ENCODE measurements at places on chromosomes 7 and 10.

- peak; percentile 59 for DNase-seq
Observed at GRCh38 chr10:97714401-97715258, 1.1 kb downstream of the MARVELD1 start.

DNA sequence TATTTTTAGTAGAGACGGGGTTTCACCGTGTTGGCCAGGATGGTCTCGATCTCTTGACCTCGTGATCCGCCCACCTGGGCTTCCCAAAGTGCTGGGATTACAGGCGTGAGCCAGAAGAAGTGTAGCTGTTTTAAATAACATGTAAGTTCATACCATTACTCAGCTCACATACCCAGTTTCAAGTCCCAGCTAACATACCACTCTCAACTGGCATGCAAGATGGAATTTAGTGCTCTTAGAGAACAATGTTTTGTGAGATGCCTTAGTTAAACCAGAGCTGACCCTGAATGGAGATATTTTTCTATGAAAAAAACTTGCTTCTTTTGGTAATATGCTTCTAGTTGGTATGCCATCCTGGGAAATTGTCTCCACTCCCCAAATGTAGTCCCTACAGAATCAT, 37.3 kb downstream of the HBP1 start:
- DNase-seq, result no peak

DNA sequence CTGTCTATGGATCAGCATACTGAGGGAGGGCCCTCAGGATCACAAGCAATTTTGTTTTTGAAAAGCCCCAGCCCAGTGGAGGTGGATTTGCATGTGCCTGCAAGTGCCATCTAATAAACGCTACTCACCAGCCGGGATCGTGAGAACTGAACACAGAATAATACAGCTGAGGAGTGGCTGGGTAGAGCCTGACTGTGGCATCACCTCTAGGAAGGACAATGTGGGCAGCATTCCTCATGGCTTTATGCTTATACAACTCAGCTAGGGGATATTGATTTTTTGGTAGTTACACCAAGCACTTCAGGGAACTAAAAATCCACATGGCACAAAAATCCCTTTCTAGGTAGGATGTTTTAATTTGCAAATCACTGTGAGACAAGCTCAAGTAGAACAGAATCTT, 72.7 kb upstream of the PALS2 start:
- DNase-seq, result no peak

GRCh38 chr7:103934508-103934907, 55.0 kb downstream of the RELN start:
- DNase-seq, result no peak

- no peak for DNase-seq
Observed at GRCh38 chr10:71734797-71735196, 15.2 kb upstream of the C10orf105 start.

GRCh38 chr10:129078346-129078745, 388.7 kb upstream of the MGMT start:
- no peak for DNase-seq

DNA sequence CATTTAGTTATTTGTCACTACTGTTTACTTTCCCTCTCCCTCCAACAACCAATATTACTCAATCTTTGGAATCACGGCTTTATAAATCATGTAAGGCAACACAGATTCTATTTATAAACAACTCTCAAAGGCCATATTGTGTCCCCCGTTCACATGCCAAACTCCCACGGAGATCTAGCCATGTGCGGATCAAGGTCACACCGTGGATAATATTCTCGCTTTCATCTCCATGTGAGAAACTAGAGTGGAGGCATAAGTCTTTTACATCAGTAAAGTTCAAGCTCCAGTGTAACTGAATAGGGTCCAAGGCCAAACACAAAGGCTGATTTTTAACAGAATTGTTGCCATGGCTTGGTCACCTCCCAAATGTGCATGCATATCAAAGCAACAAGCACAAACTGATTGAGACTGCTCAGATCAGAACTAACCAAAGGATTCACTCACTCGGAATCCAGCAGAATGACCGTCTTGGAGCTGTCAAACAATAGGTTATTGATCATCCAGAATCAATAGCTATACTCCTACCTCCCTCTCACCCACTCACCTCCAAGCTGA, 569.5 kb upstream of the LRRN3 start:
- DNase-seq, result no peak

DNA sequence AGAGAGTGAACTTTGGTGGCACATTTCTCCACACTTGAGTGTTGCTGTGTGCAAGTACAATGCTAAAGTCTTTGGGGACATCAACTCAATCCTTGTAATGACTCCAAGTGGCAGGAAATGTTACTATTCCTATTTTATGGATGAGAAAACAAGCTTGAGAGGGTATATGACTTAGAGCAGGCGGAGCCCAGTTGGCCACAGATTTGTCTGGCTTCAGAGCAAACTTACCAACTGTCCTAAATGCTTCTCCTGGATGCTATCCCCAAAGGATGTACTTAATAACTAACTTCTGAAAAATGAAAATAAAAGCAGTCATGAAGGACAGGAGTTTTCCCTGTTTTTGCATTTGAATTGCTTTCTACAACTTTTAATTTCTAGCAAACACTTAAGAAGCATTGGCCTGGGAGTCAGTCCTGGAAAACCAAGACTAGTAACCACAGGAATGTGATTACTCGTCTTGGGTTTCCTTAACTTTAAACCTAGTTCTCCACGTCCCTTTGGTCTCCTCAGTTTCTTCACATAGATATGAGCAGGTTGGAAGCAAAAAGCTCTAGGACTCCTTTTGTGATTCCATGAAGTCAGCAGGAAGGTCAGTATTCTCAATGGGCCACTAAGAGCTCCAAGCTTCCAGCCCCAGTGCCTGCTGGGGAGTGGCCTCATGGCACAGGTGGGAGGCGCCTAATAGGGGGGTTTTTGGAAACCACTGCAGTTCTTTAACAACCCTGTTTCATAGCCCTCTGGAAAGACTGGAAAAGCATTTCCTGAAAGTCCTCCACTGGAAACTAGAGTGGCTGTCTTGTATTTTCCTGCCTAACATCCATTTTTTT, 140.8 kb downstream of the GLCCI1 start:
- peak; percentile 40 for DNase-seq

- DNase-seq, result no peak
Observed at GRCh38 chr7:35700865-35701264, 5.9 kb upstream of the HERPUD2 start.

DNA sequence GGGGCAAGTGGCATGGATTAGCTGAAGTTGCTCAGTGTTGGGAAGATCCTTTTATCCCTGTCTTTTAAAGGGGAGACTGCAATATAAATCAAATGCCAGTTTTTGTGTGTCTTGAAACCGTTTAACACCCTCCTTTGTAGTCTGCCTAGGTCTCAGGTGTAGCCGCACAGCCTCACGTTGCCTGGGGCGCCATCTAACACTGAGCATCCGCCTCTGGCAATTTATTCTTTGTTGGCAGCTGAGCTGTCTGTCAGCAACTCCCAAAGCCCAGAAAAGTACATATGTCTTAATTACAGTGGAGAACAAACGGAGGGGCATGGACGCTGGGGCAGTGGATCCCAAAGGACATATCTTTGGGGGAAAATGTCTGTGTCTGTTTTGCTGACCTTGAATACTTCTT, 254.7 kb downstream of the STK31 start:
- DNase-seq, result no peak

GRCh38 chr7:116403265-116403664, 96.3 kb upstream of the CAV2 start:
- peak; percentile 15 for DNase-seq

DNA sequence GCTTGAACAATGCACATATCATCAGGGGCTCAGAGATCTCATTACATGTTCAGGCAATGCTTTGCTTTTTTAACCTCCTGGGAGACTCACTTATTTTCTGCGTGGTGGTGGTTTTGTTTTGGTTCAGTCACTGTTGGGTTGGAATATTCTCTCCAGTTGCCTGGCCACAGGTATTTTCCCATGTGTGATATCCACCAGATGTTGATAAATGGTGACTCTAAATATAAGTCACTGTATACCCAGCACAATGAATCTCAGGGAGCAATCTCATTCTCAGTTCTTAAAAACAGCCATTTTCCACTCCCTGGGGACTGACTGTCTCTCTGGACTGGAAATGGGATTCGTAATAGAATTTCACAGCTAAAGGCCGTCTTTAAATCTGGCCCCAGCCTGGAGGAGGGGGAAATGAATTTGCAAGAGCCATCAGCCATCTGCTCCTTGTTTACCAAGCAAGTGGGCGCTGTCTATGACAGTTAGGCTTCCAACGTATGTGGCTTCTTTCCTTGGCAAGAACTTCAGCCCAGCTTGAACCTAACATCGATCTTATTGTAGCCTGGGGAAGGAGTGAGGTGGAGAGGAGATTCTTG, 1106.2 kb downstream of the NRG3 start:
- no peak for DNase-seq

DNA sequence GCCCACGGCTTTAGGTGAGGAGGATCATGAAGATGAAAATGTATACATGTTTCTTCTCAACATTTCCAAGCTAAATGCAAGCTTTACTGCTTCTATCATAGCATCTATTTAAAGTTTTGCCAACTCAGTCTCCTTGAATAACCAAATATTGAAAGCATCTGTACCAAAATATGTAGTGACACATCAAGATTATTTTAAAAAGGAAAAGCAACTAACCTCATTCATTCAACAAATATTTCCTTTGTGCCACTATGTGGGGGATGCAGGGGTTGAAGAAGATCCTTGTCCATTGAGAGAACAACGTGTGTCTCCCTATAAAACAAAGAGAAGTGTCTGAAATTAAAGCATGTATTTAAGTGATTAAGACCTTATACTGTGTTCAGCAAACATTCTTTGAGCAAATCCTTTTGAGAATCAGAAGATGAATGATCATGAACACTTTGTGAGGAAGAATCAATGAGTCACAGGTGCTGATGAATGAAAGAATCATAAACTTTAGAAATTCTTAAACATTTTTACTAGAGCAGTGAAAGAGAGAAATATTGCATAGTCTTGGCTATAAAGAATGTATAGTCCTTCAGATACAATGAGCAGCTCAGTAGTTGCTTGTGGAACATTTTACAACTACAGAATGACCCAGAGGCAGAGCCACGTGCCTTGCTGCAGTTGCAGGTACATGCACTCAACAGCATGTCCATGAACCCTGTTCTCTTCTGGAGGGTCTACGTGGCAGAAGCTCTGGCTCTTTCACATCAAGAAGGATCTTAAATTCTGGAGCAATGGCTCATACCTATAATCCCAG, 13.9 kb downstream of the TAS2R60 start:
- DNase-seq, result peak; percentile 65

DNA sequence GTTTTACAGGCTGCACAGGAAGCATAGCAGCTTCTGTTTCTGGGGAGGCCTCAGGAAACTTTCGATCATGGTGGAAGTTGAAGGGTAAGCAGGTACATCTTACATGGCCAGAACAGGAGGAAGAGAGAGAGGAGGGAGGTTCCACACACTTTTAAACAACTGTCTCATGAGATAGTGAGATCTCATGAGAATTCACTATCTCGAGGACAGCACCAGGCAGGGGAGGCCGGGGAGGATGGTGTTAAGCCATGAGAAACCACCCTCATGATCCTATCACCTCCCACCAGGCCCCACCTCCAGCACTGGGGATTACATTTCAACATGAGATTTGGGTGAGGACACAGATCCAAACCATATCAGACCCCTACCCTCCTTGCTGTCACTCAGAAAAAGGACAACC, 23.7 kb downstream of the ZNF503 start:
- no peak for DNase-seq

DNA sequence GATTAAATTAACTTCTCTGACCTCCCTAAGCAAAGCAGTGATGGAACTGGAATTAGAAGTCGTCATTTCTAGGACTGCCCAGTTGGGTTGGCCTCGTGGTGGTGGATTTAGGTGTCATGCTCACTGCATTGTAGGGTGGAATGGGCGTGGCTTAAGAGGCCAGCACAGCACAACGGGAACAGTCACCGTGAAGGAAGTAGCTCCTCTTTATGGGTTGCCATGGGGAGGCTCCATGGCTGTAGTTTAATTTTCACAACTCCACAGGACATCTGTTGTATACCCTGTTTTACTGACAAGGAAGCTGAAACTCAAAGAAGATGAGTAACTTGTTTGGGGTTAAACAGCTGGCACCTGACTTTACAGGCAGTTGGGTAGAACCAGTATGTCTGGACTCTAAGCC, 208.3 kb downstream of the CELF2 start:
- no peak for DNase-seq

GRCh38 chr7:142983825-142984224, 21.7 kb upstream of the KEL start:
- DNase-seq, result no peak

- DNase-seq, result no peak
Observed at GRCh38 chr10:129660569-129660968, 193.5 kb downstream of the MGMT start.

DNA sequence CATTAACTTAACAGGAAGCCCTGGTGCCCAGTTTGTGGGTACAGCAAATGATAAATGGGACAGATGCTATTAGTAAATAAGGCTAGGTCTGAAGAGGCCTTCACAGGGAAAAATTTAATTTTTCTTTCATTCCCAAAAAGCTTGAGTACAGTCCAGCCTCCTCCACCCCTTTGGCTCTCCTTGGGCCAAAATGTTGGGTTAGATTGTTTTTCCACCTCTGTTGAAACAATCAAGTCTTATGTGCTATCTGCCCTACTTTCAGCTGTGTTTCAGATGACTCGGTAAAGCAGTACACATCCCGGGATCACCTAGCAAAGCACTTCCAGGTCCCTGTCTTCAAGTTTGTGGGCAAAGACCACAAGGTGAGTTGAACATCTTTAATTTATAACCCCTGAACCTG, 24.3 kb downstream of the PLA2G12B start:
- DNase-seq, result no peak

GRCh38 chr7:131016230-131016629, 282.2 kb upstream of the KLF14 start:
- no peak for DNase-seq

- DNase-seq, result no peak
Observed at GRCh38 chr10:117444497-117445040, 69.3 kb upstream of the PDZD8 start.

DNA sequence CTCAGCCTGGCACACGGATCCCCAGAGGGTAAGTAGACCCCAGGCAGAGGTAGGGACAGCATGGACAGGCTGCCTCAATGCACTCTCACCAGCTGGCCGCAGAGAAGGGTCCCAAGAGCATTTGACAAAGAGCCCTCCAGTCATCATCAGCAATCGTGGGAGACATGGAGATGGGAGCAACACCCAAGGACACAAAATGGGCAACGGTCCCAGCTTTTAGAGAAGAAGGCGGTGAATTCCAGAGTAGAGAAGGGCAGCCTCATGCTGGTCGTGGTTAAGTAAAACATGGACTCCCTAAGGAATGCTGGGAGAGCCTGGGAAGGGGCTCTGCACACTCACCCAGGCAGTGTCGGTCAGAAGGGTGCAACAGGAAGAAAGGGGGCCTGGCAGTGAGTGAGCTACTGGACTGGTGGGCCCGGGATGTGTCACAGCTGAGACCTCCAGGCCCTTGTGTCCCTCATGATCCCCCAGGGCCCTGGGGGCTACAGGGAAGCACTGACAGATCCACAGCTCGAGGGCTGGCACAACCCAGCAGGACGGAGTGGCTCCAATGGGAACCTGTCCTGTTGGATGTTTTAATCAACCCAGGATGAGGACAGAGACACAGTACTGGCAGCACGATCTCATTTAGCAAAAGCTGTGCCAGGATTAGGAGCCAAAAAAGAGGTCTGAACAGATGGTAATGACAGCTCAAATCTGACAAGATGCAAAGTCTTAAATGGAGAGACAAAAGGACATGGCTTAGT, 147.1 kb downstream of the NEURL1 start:
- no peak for DNase-seq
